ENCODE measurements at places on chromosomes 1 and 21.

- peak; percentile 67 for DNase-seq
Measured at GRCh38 chr1:32759997-32760623, 57.0 kb downstream of the YARS1 start.

DNA sequence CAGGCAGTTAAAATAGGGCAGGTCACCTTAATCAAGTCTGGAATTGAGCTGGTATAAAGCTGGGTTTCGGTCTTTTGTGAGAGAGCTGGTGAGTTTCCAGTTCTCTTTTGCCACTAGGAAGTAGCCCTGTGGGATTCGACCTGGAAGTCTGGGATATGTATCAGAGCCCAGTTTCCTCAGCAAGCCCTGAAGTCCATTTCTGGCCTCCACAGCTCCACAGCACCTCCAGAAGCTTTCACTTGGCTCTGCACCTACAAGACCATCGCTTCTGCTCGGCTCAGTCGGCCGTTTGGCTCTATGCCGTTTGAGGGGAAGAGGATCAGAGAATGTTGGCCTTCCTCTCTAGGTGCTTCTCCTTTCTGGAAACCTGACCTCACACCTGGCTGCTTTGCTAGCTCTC is 148.0 kb downstream of the GALNT2 start:
- DNase-seq = peak; percentile 63

GRCh38 chr1:54120698-54121481 is 31.9 kb downstream of the CDCP2 start:
- no peak for DNase-seq

DNA sequence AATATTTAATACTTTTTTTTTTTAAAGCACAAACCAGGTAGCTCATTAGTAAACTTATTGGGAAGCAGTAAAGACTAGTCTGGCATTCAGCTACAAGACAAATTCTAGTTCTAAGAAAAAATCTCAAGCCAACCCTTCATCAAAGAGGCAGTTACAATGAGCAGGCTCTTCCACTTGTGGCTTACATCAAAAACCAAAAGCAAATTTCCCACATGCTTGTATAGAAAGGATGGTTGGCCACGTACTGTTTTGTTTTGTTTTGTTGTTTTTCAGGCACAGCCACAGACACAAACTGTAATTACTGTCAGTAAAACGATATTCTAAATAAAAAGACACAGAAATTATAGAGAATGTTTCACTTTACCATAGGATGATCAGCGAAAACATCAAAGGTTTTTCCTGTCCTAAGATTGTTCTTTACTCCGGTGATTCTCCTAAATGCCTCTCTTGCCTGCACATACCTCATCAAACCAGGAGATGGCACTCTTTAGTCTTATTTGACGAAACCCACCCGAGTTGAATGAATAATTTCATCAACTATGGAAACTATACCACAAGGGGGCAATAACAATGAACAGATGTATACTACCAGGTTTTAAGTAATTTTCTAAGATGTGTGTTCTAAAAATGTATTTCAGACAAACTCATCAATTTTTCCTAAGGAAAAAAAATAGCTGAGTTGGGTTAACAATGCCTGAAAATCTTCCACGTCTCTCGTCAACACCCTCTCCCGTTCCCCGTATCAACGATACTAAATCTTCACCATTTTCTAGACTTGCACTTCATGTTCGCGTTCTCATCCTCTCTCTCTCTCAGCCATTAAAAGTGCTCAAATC is 26.9 kb downstream of the RPL5 start:
- DNase-seq = peak; percentile 83

DNA sequence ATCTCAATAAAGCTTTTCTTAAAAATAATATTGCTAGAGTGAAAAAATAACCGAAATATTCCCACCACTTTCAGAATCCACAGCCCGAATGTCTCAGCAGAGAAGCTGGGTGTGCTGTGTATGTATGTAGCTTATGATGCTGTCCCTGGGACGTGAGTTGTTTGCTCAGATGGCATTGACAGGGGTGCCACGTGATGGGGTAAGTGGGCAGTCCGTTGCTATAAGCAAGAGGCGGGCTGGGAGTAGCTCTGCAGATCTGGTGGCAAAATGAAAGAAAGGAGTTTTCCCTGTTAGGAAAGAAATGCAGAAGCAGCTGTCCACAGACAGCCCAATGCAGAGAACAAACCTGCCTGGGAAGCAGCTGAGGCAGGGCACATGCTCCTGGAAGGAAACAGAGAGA is 3.8 kb upstream of the FAM20B start:
- DNase-seq = no peak

All from fibroblast of upper back skin (primary cell).